CD4-positive, alpha-beta T cell treated with Interleukin-17A for 1 hour (primary cell): ENCODE measurements at places on chromosomes 7 and 10.

- DNase-seq = no peak
Measured at GRCh38 chr7:116899308-116899707, 36.9 kb downstream of the CAPZA2 start.

DNA sequence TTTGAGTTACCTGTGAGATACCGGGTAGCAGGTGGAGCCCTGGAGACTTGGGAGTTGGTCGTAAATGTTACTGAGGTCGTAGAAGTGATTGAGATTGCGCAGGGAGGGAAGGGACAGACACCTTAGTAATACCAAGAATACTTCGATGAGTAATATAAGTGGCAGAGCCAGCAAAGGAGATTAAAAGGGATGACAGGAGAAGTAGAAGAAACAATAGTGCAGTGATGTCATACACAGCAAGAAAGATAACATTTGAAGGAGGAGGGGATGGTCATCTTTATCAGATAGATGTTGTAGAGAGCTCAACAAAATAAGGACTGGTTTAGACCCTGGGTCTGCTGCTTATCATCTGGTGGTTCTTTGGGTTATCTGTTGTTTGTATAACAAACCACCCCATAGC lies 5.0 kb downstream of the BCCIP start:
- no peak for DNase-seq

- no peak for DNase-seq
Measured at GRCh38 chr10:62541811-62542210, 167.6 kb downstream of the ZNF365 start.

DNA sequence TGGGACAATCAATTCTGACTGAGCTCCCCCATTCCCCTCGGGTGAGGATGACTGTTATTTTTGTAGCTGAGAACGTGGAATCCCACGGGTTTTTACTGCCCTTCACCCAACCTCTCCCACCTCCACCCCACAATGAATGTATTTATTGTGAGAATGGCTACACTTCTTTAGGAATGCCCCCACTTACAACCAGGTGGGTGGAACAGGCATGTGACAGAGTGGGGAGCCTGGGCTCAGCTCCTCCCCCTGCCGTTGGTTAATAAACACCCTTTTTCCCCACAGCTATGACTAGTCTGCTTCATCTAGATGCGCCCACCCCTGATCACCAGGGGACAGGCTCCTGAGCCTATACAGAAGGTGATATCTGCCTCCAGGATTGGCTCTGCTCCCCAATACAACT lies 2.0 kb downstream of the MRPL43 start:
- DNase-seq = no peak

- DNase-seq = no peak
Measured at GRCh38 chr10:4982764-4983226, 19.6 kb downstream of the AKR1C1 start.

GRCh38 chr7:27462575-27463270 lies 200.0 kb downstream of the HIBADH start:
- DNase-seq = no peak

DNA sequence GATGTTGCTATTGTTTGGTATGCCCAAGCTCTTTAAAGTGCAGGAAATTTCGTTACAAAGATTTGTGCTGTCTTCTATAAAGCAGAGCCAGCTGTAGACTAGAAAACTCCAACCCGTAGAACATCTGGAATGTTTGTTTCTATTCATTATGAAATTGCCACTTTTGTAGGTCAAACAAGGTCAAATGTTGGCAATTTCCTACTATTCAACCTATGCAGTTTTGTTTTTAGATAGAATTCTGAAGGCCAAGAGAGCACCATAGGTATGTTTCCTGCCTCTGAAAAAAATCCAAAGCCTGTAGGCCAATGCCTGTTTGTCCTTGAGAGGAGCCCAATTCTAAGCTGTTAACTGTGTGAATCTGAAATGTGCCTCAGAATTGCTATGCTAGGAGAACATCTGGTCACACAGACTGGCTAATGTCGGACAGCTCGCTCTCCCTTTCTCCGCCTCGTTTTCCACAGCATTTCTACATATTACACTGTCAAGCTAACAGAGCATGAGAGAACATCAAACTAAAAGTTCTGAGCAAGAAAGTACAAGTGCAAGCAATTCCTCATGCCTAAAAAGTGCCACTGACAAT lies 267.2 kb upstream of the LRGUK start:
- DNase-seq = no peak

DNA sequence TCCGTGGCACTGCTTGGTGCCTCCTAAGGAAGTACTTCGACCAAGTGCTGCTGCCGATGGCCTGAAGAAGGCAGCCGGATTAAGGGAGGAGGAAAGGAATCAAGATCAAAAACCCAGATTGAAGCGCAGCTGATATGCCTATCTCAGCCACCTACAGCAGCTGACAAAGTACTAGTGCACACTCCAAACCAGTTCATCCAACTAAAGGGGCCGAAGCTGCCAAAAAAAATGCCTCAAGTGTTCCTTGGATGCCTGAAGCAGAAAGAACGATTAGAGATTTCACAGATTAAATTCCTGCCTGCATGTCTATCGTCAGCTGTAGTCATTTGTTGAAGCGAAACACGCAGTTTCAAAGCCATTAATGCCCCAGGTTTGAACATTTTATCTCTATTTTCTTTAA lies 65.7 kb downstream of the TNRC18 start:
- DNase-seq = no peak

DNA sequence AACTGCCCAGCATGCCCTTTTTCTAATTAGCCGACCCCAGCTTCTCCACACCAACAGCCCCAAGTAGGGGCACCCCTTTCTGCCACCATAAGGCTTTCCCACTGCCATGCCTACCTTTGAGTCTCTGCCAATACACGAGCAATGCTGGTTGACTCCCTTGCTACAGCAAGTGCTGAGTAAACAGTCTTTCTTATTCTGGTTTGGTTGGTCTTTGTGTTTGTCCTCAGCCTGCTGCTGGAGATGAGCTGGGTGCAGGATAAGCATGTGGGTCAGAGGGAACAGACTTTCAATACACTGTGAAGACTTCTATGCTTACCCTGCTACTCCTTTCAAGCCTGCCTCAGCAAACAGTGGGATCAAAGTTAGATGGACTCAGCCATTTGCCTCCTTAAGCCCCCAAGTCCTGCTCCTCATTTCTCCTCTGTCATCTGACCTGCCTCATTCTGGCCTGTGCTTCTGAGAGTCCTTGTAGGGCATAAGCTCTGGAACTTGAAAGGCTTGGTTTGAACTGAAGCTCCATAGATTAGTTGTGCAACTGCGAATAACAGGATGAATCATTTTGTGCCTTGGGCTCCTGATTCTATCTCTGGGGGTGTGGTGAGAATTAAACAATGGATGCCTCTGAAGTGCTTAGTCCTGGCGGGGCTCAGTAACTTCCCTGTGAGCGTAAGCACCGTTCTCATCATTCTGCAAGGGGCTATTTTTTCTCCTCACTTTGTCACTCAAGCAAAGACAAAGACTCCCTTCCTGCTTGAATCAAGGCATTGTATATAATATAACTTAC lies 533.8 kb upstream of the DPP6 start:
- no peak for DNase-seq

DNA sequence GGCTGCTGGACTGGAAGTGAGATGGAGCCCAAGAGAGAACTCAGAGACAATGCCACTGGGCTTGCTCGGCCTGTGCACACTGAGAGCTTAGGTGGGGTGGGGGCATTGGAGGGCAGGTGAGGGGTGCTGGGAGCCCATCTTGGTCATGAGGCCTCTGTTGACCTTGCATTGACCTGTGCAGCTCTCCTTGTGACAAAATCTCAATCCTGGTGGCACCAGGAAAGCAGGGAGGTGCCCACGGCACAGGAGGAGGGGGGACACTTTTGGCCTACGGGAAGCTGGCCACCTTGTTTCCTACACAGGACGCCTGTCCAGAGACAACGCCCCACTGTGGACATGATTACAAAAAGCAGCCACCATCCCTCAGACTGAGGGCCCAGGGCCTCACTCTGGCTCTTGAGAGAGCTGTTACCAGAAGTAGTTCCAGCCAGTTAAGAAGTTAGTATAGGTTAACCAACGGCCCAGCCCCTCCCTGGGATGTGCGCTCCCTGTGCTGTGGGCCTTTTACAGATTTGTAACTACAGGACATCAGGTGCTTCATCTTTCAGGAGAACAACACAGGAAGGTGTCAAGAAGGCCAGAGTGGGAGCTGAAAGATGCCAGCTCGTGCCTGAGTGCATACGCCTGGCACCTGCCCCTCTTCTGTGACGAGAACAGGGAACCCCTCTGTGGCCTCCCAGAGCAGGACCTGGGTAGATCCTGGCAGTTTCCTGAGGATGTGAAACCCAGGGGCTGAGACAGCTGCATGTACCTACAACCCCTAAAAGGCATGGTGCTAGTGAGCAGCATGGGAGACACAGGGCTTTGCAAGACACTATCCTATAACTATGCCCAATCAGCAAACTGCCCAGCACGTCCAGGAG lies 10.3 kb downstream of the PKD1L1 start:
- DNase-seq = no peak

- DNase-seq = no peak
Measured at GRCh38 chr10:113525713-113526112, 27.1 kb upstream of the HABP2 start.

- DNase-seq = no peak
Measured at GRCh38 chr10:62171791-62172190, 96.9 kb downstream of the RTKN2 start.

GRCh38 chr10:30782537-30783461 lies 153.2 kb upstream of the LYZL2 start:
- no peak for DNase-seq
